Activated CD8-positive, alpha-beta T cell treated with anti-CD3 and anti-CD28 coated beads, Interleukin-2, amount 10 ng/mL, durations not matched to agents 7 days and 5 days (primary cell): ENCODE measurements at places on chromosomes 6 and 20. TPM values are rescaled to one million over a fixed set of nuclear protein-coding genes. Genes with fewer than 3 reads are reported as not detected.
A peak's percentile ranks its signal among the peaks of the same experiment; 100 is the strongest.

GRCh38 chr6:37517411-37517812 lies 17.7 kb upstream of the CCDC167 start:
- H3K36me3 ChIP-seq: peaks cover 6% of the 10 kb centered on the region
- peak; percentile 91 for DNase-seq
- H3K4me1 ChIP-seq: peaks cover 83% of the 10 kb centered on the region
- peak overlapping the region; percentile 98 for H3K27ac ChIP-seq
- H3K4me3 ChIP-seq: peak overlapping the region; percentile 83
- H3K27me3 ChIP-seq: no peaks in the 10 kb centered on the region

- peaks cover 78% of the 10 kb centered on the region for H3K36me3 ChIP-seq
- peak overlapping the region; percentile 90 for H3K4me3 ChIP-seq
- H3K4me1 ChIP-seq: peaks cover 45% of the 10 kb centered on the region
- H3K27ac ChIP-seq: peak overlapping the region; percentile 34
- H3K27me3 ChIP-seq: no peaks in the 10 kb centered on the region
- peak; percentile 20 for DNase-seq
These were observed 1.3 kb downstream of the ZGPAT start for GRCh38 chr20:63709149-63709527.

DNA sequence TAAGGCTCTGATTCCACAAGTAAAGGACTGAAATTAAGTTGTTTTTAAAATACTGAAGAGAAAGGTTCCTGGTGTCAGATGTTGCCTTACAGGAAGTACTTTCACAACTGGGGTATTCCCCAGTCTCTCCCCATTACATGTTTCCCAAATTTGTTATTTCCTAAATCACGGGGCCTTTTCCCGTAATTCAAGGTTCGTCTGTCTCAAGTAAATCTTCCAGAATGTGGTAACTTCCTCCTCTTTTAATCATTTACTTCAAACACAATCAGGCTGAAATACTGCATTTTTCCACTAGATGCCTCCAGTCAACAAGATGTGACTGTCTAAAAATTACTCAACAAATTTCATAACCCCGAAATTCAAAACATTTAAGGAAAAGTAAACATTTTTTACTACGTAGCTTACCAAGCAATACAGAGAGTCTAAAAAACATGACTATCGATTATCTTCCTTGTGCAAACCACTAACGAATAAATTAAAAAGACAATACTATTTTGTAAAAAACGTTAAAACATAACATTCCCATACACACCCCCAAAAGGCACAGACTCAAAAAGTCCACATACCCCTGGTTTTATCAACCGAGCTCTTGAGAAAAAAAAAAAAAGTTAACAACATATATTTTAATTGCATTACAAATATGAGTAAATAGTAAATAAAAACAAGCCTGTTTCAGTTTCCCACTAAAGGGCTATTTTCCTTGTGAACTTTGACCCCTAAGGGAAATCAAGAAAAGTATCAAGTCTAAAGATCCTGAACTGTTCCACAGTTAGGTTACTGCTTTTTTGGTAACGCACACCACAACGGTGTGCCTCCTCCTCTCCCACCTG lies 1.7 kb downstream of the SOD2 start:
- peak; percentile 46 for DNase-seq
- H3K4me1 ChIP-seq: peaks cover 44% of the 10 kb centered on the region
- H3K27me3 ChIP-seq: no peaks in the 10 kb centered on the region
- H3K36me3 ChIP-seq: peaks cover 37% of the 10 kb centered on the region
- peak overlapping the region; percentile 94 for H3K4me3 ChIP-seq

RHAG gene
- total RNA-seq: not detected

SNTA1 gene
- 13.4 TPM for total RNA-seq

MUCL3 gene
- total RNA-seq: not detected

DNA sequence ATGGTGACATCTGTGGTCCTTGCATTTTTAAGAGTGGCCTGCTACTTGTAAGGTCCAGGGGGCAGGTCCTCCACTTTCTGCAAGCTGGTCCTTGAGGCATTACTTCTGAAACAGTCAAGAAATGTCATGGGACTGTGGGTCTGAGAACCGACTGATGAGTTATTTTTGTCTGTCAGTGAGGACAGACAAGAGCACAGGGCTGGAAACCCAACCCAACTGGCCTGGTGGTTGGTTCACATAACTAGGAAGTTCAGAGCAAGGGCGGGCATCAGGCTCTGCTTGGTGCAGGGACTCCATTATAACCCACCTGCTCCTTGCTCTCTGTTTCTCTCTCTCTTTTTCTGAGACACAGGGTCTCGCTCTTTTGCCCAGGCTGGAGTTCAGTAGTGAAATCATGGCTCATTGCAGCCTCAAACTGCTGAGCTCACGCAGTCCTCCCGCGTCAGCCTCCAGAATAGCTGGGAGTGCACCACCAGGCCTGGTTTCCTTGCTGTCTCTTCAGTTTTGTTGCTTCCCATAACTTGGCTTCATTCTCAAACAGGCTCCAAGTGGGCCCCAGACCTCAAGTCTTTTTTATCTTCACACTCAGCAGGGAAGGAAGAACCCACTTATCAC lies 9.2 kb downstream of the CST3 start:
- H3K4me3 ChIP-seq: no peak overlapping the region
- H3K4me1 ChIP-seq: no peaks in the 10 kb centered on the region
- H3K36me3 ChIP-seq: no peaks in the 10 kb centered on the region
- H3K27ac ChIP-seq: no peak overlapping the region
- DNase-seq: no peak
- peaks cover 9% of the 10 kb centered on the region for H3K27me3 ChIP-seq

DNA sequence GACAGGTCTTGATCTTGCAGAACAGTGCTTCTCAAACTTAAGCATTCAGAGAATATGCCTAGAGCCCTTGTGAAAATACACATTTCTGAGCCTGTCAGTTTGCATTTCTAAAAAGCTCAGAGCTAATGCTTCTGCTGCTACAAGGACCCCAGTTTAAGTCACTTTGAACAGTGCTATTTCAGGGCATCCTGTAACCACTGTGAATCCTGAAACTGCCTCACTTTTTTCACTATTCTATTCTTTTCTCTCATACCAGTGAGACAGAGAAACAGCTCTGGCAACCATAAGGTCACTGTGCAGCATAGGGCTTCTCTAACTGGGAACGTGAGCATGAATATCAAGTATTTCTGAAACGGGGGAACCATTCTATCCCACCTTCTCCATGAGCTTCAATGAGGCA lies 51.2 kb downstream of the LGSN start:
- DNase-seq: no peak
- H3K4me3 ChIP-seq: no peak overlapping the region
- no peak overlapping the region for H3K27ac ChIP-seq
- H3K27me3 ChIP-seq: no peaks in the 10 kb centered on the region
- H3K36me3 ChIP-seq: no peaks in the 10 kb centered on the region
- H3K4me1 ChIP-seq: no peaks in the 10 kb centered on the region

GRCh38 chr6:3347247-3347646 lies 88.5 kb downstream of the PSMG4 start:
- H3K36me3 ChIP-seq: no peaks in the 10 kb centered on the region
- H3K27me3 ChIP-seq: peaks cover 3% of the 10 kb centered on the region
- no peaks in the 10 kb centered on the region for H3K4me1 ChIP-seq
- no peak overlapping the region for H3K27ac ChIP-seq
- no peak for DNase-seq

- no peaks in the 10 kb centered on the region for H3K36me3 ChIP-seq
- no peaks in the 10 kb centered on the region for H3K4me1 ChIP-seq
- no peak for DNase-seq
These were observed 887 bp downstream of the SIGLEC1 start for GRCh38 chr20:3711484-3711941.

BPI gene
- total RNA-seq: not detected

GRCh38 chr20:36248836-36249235 lies 12.6 kb downstream of the AAR2 start:
- H3K36me3 ChIP-seq: peaks cover 53% of the 10 kb centered on the region
- H3K4me3 ChIP-seq: no peak overlapping the region
- no peaks in the 10 kb centered on the region for H3K4me1 ChIP-seq
- H3K27me3 ChIP-seq: no peaks in the 10 kb centered on the region

PRR18 gene
- not detected for total RNA-seq

KIF16B gene
- total RNA-seq: 3.4 TPM

- H3K27ac ChIP-seq: peak overlapping the region; percentile 75
- peaks cover 10% of the 10 kb centered on the region for H3K36me3 ChIP-seq
- peaks cover 35% of the 10 kb centered on the region for H3K4me1 ChIP-seq
- DNase-seq: no peak
These were observed 401 bp upstream of the PHF3 start for GRCh38 chr6:63635215-63635587.

GRCh38 chr6:169293196-169293595 lies 39.5 kb upstream of the THBS2 start:
- H3K4me1 ChIP-seq: no peaks in the 10 kb centered on the region
- no peak overlapping the region for H3K4me3 ChIP-seq
- no peak overlapping the region for H3K27ac ChIP-seq
- H3K27me3 ChIP-seq: peaks cover 2% of the 10 kb centered on the region
- no peak for DNase-seq

TBC1D7 gene
- 25.2 TPM for total RNA-seq

GJA10 gene
- not detected for total RNA-seq

DNA sequence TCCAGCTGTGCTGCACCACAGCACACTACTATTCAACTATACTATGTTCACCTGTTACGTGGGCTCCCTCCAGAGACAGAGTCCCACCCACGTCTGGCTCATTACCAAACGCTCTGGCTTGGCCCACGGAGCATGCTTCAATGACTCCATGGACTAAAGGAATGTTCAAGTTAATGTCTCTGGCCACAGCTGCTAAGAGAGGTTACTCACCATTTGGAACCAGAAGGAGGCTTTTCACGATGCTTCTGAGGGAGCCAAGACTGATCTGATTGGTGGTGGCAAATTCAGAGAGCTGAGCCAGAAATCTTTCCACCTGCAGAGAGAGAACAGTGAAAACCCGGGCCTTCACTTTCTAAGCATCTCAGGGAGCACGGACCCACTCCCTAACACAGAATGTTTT lies 15.6 kb downstream of the COMMD7 start:
- H3K27ac ChIP-seq: peak overlapping the region; percentile 22
- H3K4me3 ChIP-seq: no peak overlapping the region
- H3K27me3 ChIP-seq: no peaks in the 10 kb centered on the region
- H3K36me3 ChIP-seq: peaks cover 32% of the 10 kb centered on the region
- H3K4me1 ChIP-seq: peaks cover 11% of the 10 kb centered on the region
- DNase-seq: no peak
